ENCODE measurements at places on chromosomes 12 and 14. TPM values are rescaled to one million over a fixed set of nuclear protein-coding genes. Genes with fewer than 3 reads are reported as not detected.

GRCh38 chr12:779745-780734 lies 27.7 kb downstream of the WNK1 start:
- no peak for DNase-seq
- no peak overlapping the region for H3K27ac ChIP-seq
- H3K4me3 ChIP-seq = no peak overlapping the region
- no peaks in the 10 kb centered on the region for H3K4me1 ChIP-seq
- no peaks in the 10 kb centered on the region for H3K27me3 ChIP-seq

The NFE2 gene
- 1.4 TPM for total RNA-seq

GRCh38 chr12:100445081-100445481 lies 28.6 kb upstream of the NR1H4 start:
- no peaks in the 10 kb centered on the region for H3K36me3 ChIP-seq
- H3K4me1 ChIP-seq = peaks cover 6% of the 10 kb centered on the region
- DNase-seq = no peak
- no peak overlapping the region for H3K27ac ChIP-seq

The PKP2 gene
- total RNA-seq = 44.2 TPM

- H3K36me3 ChIP-seq = no peaks in the 10 kb centered on the region
- no peak overlapping the region for H3K27ac ChIP-seq
- H3K4me1 ChIP-seq = no peaks in the 10 kb centered on the region
- DNase-seq = no peak
Observed at GRCh38 chr12:98469109-98469508, 46.3 kb upstream of the TMPO start.

DNA sequence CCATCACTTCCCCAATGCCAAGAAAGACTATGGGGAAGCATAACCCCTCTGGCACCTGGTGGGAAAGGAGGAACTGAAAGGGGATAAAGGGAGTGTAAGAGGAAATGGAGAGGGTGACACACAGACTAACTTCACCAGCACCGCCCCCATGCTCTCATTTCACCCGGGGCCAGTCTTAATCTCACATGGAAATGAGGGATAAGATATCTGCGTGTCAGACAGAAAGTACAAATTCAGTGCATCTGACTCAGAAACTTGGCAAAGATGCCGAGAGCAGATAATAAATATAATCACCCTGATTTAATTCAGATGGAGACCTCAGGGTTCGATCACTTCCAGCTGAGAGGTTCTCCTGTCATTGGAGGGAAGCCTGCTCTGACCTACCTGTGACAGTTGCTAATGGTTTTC lies 191.6 kb downstream of the DUSP6 start:
- H3K36me3 ChIP-seq = no peaks in the 10 kb centered on the region
- H3K4me1 ChIP-seq = 0 out of 2 replicates have a peak, but pooled peaks cover 1% of the 10 kb centered on the region
- no peak overlapping the region for H3K27ac ChIP-seq
- H3K4me3 ChIP-seq = no peak overlapping the region
- DNase-seq = no peak
- no peaks in the 10 kb centered on the region for H3K27me3 ChIP-seq

DNA sequence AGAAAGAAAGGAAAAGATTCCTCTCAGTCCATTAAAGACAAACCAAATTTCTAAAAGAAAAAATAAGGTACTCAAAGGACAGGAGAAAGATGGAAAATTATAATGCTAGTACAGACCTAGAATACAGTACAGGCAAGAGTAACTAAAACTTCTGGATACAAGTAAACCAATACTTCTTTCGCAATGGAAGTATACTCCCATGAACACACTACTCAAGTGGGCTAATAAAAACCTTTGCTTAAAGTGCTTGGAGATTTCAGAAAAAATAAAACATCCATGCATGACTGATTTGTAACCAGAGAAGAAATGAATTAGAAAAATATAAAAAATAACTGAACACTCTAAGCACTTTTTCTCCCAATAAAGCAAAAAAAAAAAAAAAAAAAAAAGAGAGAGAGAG lies 3.5 kb downstream of the ZBTB25 start:
- H3K36me3 ChIP-seq = no peaks in the 10 kb centered on the region
- no peak overlapping the region for H3K4me3 ChIP-seq

The PLA2G1B gene
- not detected for total RNA-seq

The TAS2R31 gene
- 1.4 TPM for total RNA-seq

The SERPINA6 gene
- not detected for total RNA-seq

The SYNDIG1L gene
- 3.0 TPM for total RNA-seq

The CDH24 gene
- total RNA-seq = 18.1 TPM

- no peaks in the 10 kb centered on the region for H3K4me1 ChIP-seq
- no peak overlapping the region for H3K27ac ChIP-seq
- no peaks in the 10 kb centered on the region for H3K27me3 ChIP-seq
Observed at GRCh38 chr12:51896236-51896635, 8.3 kb downstream of the ANKRD33 start.

GRCh38 chr14:49931523-49931922 lies 38.6 kb downstream of the ARF6 start:
- no peaks in the 10 kb centered on the region for H3K27me3 ChIP-seq
- H3K4me1 ChIP-seq = no peaks in the 10 kb centered on the region
- peak; percentile 7 for DNase-seq
- no peak overlapping the region for H3K4me3 ChIP-seq

GRCh38 chr14:32756173-32756572 lies 182.5 kb upstream of the NPAS3 start:
- DNase-seq = no peak
- no peaks in the 10 kb centered on the region for H3K36me3 ChIP-seq
- H3K4me3 ChIP-seq = no peak overlapping the region
- H3K27ac ChIP-seq = no peak overlapping the region

DNA sequence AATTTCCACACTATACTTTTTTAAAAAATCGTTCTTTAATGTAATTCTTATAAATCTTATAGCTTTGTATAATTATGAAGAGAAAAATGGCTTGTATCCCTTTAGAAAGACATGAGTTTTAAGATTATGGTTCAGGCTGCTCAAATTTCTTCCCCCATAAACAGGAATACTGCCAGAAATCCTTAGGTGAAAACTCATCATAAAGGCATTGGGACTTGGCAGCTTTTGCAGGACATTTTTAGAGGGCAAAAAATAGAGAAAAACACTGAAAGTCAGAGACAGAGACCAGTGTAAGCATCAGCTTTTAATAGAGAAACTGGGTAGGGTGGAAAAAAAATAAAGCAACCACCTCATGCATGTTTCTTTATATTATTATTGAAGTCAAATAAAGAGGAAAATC lies 29.1 kb downstream of the LRRK2 start:
- H3K4me3 ChIP-seq = no peak overlapping the region
- DNase-seq = no peak
- no peaks in the 10 kb centered on the region for H3K4me1 ChIP-seq
- H3K27ac ChIP-seq = no peak overlapping the region

The PLXNC1 gene
- 1.3 TPM for total RNA-seq

- no peak for DNase-seq
- peaks cover 36% of the 10 kb centered on the region for H3K27me3 ChIP-seq
- H3K27ac ChIP-seq = no peak overlapping the region
- H3K36me3 ChIP-seq = no peaks in the 10 kb centered on the region
- no peaks in the 10 kb centered on the region for H3K4me1 ChIP-seq
- H3K4me3 ChIP-seq = no peak overlapping the region
Observed at GRCh38 chr14:101554991-101555668, 6.2 kb upstream of the DIO3 start.

The CMKLR1 gene
- total RNA-seq = 1.7 TPM

- H3K27me3 ChIP-seq = no peaks in the 10 kb centered on the region
- H3K4me1 ChIP-seq = no peaks in the 10 kb centered on the region
- H3K27ac ChIP-seq = peak overlapping the region; percentile 99
- peak overlapping the region; percentile 74 for H3K4me3 ChIP-seq
Observed at GRCh38 chr12:62603811-62604098, 137.1 kb downstream of the MON2 start.

DNA sequence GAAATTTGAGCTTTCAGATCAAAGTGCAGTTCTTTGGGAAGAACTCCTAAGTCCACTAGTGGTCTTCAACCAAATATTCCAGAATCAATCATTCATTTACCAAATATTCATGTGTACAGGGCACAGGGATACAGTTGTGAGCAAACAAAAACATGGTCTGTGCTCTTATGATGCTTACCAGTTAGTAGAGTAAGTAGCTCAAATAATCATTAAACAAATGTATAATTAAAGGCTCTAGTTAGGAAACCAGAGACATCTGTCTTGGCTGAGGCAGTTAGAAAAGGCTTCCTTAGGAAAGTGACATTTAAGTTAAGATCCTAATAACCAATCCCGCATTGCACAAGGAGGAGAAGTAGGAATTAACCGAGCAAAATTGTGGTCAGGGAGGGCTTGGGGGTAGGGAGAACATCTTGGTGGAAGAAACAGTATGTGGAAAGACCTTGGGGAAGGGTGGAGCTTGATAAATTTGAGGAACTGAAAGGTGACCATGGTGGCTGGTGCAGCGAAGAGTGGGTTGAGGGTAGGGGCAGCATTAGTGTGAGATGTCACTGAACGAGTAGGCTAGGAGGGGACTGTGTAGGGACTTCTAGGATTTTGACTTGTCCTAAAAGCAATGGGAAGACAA lies 40.0 kb downstream of the PEBP1 start:
- no peak for DNase-seq
- no peak overlapping the region for H3K4me3 ChIP-seq
- no peak overlapping the region for H3K27ac ChIP-seq
- no peaks in the 10 kb centered on the region for H3K36me3 ChIP-seq
- H3K4me1 ChIP-seq = no peaks in the 10 kb centered on the region

The PEX5 gene
- 50.5 TPM for total RNA-seq

DNA sequence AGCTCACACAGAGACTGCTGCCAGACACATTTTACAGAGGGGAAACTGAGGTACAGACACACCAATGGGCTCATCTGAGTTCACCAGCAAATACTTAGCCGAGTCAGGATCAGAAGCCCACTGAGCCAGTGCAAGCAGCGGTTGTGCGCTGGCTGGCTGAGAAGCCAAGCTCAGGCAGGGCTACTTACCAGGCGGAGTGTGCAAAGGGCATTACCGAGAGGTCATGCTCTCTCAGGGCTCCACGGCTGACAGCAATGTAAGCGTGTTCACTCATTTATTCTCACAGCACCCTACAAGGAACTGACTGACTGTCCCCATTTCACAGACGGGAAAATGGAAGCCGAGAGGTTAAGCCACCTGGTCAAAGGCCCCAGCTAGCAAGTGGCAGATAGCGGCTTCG lies 63.7 kb downstream of the RFLNA start:
- H3K4me1 ChIP-seq = no peaks in the 10 kb centered on the region
- no peaks in the 10 kb centered on the region for H3K27me3 ChIP-seq
- no peak overlapping the region for H3K27ac ChIP-seq
- no peak for DNase-seq
- H3K4me3 ChIP-seq = no peak overlapping the region

The GPRC5D gene
- not detected for total RNA-seq

DNA sequence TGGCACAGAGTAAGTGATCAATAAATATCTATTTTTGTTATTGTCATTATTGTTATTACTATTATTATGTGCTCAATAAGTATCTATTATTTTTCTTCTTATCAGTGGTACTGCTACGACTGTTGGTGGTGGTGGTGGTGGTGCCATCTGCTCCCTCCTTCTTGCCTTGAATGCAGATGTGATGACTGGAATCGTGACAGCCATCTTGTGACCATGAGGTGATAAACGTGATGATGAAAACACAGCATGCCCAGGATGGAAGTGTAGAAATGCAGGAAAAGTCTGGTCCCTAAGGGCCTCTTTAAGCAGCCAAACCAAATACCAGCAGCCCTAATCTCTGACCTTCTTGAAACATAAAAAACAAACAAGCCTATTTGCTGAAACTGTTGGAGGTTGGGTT lies 22.4 kb downstream of the SLC6A12 start:
- no peaks in the 10 kb centered on the region for H3K36me3 ChIP-seq
- peaks cover 15% of the 10 kb centered on the region for H3K27me3 ChIP-seq

The EGLN3 gene
- total RNA-seq = 27.3 TPM

DNA sequence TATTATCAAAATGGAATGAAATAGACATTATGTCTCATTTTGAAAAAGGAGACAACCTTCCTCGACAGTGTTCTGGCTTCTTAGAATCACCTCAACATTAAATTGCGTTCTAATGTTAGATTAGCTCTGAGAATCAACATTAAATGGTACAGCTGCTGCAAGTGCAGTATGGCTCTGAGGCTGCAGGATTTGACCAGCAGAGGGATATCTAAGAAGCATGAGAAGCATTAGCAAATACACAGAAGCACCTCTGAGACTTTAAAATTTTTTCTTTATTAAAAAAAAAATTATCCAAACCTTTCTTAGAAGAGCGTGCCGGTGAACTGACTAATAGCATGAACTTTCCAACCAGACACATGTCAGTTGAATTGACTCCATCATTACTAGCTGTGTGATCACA lies 253.4 kb upstream of the LRIG3 start:
- H3K4me1 ChIP-seq = no peaks in the 10 kb centered on the region
- H3K27me3 ChIP-seq = no peaks in the 10 kb centered on the region
- no peaks in the 10 kb centered on the region for H3K36me3 ChIP-seq
- H3K4me3 ChIP-seq = no peak overlapping the region
- no peak overlapping the region for H3K27ac ChIP-seq
- DNase-seq = no peak

DNA sequence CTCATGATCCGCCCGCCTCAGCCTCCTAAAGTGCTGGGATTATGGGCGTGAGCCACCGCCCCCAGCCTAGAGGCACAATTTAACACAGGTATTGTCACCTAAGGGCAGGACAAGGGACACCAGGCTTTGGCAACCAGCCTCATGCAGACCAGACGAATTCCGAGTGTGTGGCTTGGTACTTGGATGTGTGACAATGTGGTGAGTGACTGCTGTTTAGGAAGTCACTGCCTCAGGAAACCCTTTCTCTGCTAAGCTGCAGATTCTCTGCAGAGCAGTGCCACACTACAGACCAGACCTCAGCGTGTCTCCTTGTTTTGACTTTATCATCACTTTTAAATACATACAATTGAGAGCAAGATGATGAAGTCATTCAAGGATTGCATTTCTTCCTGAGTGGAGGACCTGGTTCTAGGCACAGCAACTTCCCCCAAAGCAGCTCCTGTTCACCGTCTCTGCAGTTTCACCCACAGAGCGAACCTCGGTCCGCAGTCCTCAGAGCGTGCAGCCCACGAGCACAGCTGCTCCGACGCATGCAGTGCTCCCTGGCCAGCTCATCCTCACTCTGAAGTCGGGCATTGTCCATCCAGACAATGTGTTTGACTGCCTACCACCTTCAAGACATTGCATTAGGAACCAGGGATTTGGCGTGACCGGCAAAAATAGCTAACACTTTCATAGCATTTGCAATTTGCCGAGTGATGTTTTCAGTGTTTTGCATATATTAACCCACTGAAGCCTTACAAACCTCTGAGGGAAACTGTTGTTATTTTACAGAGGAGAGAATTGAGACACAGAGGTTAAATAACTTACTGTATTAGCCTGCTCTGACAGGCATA lies 235.2 kb downstream of the CHST11 start:
- no peak overlapping the region for H3K4me3 ChIP-seq
- 0 out of 2 replicates have a peak, but pooled peaks cover 6% of the 10 kb centered on the region for H3K4me1 ChIP-seq
- H3K36me3 ChIP-seq = no peaks in the 10 kb centered on the region
- H3K27me3 ChIP-seq = no peaks in the 10 kb centered on the region
- DNase-seq = no peak
- no peak overlapping the region for H3K27ac ChIP-seq

The PLBD1 gene
- total RNA-seq = 12.3 TPM

The KRT2 gene
- not detected for total RNA-seq
